Activated CD8-positive, alpha-beta memory T cell treated with anti-CD3 and anti-CD28 coated beads for 48 hours (primary cell): ENCODE measurements at places on chromosomes 1 and 21.

GRCh38 chr1:91511386-91511785 is 10.7 kb downstream of the CDC7 start:
- no peak for DNase-seq

- no peak for DNase-seq
Measured at GRCh38 chr1:244371242-244372141, 80.2 kb downstream of the ADSS2 start.

DNA sequence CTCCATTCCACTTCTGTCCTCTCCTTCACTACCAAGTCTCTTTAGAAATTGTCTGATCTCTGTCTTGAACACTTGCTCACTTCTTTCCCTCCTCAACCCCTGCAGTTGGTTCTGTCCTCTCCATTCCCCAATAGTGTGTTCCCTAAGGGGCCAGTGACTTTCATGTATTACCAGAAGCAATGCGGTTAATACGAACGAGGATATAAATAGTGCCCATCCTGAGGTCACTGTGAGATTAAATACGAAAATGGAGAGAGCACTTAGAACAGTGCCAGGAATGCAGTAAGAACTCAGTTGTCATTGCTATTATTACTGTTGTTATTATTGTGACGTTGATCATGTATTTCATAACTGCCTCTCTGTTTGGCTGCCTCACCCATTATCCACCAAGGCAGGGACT is 53.0 kb upstream of the ARTN start:
- no peak for DNase-seq

GRCh38 chr1:1128454-1129139 is 12.7 kb upstream of the C1orf159 start:
- DNase-seq = no peak

DNA sequence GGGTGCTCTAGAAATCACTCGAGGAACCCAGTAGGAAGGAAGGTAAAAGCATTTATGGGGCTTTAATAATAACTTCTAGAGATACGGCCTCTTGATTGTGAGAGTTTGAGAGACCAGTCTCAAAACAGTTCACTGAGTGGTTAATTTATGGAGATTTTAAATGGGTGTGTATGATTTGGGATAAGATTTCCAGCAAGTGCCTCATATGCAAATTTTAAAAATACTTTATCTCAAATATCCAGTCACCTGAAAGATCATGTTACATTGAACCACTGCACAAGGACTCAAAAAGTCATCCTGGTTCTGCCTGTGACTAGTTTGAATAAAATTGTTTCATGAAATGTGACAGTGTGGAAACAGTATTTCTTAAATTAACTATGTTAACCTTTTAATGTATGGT is 64.5 kb downstream of the HUNK start:
- DNase-seq = no peak

GRCh38 chr1:85049735-85050166 is 1.5 kb upstream of the MCOLN3 start:
- no peak for DNase-seq

DNA sequence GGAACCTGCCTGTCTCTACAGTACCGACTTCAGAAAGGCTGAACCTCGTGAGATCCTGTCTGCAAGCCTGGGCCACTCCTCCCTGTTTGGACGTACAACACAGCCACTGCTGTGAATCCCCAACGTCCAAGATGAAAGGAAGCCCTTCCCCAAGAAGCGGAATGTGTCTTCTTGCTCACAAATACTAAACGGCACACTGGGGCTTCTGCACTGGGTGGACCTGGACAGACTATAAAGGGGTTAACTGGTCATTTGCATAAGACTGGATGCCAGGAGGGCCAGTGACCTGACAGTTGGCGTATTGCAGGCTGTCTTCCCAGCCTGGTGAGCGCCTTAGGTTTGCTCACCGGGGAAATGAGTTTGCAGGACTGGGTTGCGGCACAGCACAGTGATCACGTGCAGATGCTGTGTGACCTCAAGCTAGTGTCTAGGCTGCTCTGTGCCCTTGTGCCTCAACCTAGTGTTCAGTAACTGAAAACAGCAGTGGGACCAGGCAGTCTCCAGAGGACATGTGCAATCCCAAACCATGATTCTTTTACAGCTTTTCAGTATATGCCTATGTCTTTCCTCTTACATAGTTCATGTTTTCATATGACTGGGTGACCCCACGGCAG is 19.5 kb upstream of the AJAP1 start:
- no peak for DNase-seq

- DNase-seq = no peak
Measured at GRCh38 chr1:218718977-218719376, 373.8 kb downstream of the TGFB2 start.

DNA sequence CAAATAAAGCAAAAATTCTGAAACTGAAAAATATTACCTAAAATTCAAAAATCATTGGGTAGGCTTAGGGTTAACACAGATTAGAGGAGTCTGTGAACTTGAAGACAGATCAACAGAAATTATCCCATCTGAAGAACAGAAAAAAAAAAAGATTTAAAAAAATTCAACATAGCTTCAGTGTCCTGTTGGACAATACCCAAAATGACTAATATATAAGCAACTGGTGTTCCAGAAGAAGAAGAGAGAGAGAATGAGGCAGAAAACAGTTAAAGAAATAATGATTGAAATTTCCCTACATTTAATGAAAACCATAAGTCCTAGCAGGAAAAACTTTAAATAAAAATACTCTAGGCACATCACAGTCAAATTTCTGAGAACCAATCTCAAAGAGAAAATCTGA is 31.5 kb downstream of the TMCO1 start:
- no peak for DNase-seq

DNA sequence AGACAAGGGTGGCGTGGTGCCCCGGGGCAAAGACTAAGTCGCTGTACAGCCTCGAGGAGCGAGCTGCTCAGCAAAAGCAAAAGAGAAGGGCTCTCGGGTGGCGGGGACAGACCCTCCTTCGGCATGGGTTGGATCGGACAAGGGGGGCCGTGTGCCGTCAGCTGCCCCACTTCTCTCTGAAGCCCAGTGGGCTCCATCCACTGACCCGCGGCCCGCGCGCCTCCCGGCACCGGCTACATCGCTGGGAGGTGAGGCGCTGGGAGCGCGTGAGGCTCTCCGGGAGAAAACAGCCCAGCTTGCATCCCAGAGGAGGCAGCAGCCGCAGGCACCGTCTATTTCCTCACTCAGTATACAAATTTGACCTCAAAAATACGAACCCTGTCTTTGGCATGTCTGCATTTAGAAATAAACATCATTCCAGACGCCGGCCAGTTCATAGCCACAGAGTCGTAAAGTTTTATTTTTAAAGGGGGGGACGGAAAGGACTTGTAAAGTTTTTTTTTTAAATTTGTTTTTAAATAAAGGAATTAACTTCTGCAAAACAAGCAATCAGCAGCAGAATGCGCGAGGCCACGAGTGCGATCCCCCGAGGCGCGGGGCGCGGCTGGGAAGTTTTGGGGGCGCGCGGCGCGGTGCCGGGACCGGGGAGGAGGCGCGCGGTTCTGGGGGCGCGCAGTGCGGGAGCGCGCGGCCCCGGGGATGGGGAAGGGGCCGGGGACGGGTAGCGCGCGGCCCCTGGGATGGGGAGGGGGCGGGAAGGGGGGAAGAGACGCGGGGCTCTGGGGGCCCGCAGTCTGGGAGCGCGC is 689 bp upstream of the GPR137B start:
- DNase-seq = no peak

- no peak for DNase-seq
Measured at GRCh38 chr1:93489756-93490155, 41.8 kb downstream of the FNBP1L start.

DNA sequence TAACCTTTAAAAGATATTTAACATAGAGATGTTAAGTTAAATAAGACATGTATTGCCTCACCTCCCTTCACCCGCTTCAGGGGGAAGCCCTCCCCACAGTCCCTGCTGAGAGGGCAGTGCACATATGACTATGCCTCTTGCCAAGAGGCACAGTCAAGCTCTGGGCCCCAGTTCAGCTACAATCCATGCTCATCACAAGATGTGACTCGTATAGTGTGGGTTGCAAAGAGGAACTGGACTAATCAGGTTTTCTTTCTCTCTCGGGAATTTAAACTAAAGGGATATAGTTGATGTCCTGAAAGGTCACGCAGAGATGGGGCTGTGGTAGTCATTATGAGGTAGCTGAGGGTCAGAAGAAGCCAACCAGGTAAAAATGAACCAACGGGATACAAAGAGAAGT is 35.6 kb downstream of the LYST start:
- DNase-seq = no peak

DNA sequence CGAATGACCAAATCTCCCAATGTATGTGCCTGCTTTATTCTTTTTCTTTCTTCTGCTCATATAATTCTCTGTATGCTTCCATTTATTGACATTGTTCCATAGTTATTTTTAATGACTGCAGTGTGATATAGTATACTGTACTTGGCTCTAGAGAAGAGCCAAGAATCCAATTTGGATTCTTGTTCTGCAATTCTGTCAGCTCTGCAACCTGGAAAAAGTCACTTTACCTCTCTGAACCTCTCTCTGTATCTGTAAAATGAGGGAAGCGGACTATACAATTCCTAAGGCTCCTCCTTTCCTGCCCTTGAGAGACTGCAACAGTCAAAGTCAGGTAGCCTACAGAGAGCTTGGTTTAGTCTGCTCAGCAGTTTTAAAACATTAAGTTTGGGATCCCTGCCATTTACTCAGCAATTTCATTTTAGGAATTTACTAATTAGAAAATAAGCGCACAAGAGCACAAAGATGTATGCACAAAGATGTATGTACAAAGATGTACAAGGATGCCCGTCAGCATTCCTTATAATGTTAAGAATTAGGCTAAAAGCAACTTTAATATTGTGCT is 14.7 kb downstream of the DNAJC16 start:
- DNase-seq = no peak

- no peak for DNase-seq
Measured at GRCh38 chr1:53594391-53595180, 135.4 kb downstream of the DMRTB1 start.

GRCh38 chr21:21559285-21560045 is 561.3 kb downstream of the NCAM2 start:
- DNase-seq = no peak

GRCh38 chr1:9903801-9904527 is 6.1 kb downstream of the CTNNBIP1 start:
- DNase-seq = no peak

GRCh38 chr1:3776231-3776961 is 3.8 kb downstream of the SMIM1 start:
- no peak for DNase-seq

DNA sequence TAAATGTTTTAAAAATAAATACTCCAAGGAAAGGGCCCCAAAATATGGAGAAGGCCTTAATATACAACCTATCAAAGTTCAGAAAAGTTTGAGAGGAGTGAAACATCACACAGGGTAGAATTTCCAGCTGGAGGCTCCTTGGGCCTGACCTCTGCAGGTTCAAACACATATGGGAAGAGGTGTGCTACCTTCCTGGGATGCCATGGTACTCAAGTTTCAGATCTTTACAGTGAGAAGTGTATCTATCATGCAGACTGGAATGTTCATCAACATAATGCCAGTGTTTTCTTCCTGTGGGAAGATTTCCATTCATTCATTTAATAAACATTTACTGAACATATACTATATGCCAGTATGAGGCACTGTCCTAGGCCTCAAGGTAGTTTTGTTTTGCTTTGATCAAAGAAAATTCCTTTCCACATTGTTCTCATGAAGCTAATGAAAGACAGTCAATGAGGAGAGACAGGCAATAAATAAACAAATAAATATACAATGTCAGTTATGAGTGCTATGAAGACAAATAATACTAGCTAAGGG is 14.6 kb upstream of the ADAR start:
- no peak for DNase-seq

DNA sequence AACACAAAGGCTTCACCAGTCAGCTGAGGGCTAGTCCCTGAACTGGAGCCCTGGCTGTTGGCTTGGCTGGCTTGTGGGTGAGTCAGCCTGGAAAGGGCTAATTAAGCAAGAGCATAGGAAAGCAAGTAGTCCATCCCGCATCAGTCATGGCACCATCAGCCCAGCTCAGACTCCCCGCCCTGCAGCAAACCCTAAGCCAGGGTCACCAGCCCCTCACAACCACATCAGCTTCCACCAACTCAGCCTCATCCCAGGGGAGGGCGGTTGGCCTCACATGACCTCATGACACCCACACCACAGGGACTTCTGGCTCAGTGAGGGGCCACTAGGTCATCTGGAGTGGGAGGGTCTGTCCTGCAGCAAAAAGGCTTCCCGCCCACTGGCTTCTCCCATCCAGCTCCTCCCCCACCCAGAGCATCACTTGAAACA is 7.0 kb upstream of the SPATC1L start:
- DNase-seq = no peak

DNA sequence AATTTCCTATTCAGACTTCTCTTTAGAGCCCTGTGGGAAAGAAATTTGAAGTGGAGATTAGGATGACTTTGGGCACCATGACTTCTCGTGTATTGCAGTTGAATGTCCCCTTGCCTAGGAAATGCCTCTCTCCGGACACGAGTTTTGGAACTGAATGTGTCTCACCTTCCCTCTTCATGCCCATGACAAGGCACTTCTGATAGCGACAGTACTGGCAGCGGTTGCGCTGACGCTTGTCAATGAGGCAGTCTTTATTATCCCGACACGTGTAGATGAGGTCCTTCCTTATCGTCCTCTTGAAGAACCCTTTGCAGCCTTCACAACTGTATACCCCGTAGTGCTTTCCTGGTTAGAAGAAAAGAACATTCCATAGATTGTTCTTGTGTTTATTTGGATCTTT is 28.1 kb downstream of the RXRG start:
- no peak for DNase-seq

- no peak for DNase-seq
Measured at GRCh38 chr1:203300441-203301330, 4.6 kb upstream of the BTG2 start.

GRCh38 chr1:93207211-93207610 is 26.7 kb downstream of the CCDC18 start:
- no peak for DNase-seq

DNA sequence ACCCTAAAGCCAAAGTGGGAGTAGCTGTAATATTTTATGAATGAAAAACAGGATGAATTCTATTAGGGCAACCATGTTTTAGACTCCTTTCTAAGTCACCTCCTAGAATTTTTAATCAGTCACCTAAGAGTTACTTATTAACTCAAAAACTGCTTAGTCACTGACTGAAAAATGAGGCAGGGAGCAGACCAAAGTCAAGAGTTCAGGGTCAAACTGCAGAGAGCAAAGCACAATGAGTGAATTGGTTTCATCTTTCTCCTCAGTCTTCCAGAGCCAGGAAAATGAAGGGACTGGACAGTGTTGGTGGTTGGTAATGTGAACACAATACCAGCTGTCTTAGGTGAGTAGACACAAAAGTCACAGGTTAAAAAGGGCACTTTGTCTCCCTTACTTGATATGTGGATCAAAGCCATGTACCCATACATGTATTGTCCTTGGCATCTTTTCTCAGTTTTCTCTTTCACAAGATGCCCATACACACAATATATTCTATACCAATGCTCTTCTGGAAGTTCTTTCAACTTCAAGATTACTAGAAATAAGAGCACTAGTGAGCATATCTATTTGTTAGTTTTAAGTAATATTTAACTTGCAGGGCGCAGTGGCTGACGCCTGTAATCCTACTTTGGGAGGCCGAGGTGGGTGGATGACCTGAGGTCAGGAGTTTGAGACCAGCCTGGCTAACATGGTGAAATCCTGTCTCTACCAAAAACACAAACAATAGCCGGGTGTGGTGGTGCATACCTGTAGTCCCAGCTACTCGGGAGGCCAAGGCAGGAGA is 42.2 kb downstream of the ATP1B1 start:
- DNase-seq = no peak

GRCh38 chr1:57949168-57949567 is 525.3 kb upstream of the DAB1 start:
- DNase-seq = no peak

- no peak for DNase-seq
Measured at GRCh38 chr1:59520827-59521418, 224.0 kb downstream of the FGGY start.
